ENCODE measurements at places on chromosomes 6 and 20.

- DNase-seq = no peak
Observed at GRCh38 chr6:134394905-134395304, 77.0 kb upstream of the SGK1 start.

DNA sequence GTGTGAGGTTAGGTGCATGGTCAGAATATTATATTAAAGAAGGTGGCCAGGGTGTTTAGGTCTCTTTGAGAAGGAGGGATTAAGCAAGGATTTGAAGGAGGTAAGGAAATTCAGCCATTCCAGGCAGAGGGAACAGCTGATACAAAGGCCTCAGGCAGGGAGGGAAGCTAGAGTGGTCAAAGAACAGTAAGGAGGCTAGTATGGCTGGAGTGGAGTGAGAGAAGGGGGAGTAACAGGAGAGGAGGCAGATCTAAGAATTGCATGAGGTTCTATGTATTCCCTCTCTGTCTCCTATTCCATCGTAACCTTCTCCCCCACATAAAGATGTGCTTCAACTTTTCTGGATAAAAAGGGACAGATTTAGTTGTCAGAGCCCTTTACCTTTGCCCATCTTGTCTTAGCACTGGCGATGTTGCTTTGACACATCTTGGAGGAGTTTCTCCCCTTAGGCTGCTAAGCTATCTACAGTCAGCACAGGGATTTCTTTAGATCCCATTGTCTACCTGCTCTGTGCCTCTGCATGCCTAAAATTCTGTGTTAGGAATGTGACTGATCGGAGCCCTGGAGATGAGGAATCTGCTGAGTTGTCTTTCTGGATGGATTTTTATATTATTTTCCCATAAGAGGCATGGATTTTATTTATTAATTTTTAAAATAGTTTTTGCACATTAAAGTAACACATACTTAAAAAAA lies 59.9 kb downstream of the KLHL31 start:
- DNase-seq = no peak

DNA sequence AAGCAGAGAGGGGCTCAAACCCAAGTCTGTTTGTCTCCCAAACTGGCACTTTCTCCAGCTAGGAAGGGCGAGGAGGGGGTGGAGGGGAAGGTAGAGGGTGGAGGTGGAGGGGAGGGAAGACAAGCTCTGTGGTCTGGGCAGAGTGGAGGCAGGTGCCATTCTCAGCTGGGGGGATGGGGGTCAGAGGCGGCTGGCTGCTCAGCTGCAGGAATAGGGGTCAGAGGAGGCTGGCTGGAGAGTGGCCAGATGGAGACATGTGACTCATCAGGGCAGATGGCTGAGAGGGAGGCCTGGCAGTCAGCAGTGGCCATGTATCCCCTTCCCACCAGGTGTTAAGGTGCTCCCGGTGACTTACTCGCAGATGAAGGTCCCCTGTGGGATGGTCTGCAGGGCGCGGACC lies 3.5 kb upstream of the SLC44A4 start:
- no peak for DNase-seq

GRCh38 chr20:61874421-61875068 lies 191.1 kb downstream of the TAF4 start:
- DNase-seq = peak; percentile 8

DNA sequence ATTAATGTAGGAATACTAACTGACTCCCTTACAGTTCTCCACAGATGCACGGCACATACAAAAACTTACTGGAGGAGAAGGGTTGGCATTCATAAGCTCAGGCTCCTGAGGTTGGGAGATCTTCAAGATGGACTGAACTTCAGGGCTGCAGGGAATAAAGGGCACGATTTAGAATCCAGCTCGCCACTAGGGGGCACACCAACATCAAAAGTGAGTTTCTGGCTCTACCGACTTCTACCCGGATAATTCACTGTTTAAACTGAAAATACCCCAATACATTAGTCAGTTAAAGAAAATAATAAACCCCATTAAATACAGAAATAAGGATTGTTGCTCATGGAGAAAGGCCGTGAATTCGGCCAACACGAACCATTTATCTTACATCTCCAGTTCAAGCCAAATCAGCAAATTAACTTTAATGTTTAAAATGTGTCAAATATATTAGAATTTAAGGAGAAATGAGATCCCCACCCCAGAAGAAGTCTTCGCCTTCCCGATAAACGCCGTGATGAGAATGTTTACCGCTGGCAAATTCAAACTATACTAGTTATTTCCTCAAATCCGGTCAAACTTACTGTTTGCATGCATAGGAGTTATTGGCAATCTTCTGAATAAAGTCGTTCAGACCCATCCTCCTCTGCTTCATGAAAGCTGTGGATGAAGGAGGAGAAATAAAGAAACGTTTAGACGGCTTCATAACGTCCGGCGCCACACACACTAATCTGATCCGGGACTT lies 121.7 kb upstream of the SLC2A12 start:
- peak; percentile 92 for DNase-seq

- DNase-seq = no peak
Observed at GRCh38 chr6:5125152-5126006, 40.2 kb downstream of the PPP1R3G start.

GRCh38 chr6:22601984-22602383 lies 32.6 kb downstream of the HDGFL1 start:
- no peak for DNase-seq

GRCh38 chr6:11341867-11342266 lies 109.4 kb upstream of the NEDD9 start:
- DNase-seq = no peak

GRCh38 chr20:43383026-43383795 lies 74.5 kb upstream of the SRSF6 start:
- no peak for DNase-seq

- DNase-seq = peak; percentile 78
Observed at GRCh38 chr6:45420083-45420908, 42.6 kb upstream of the SUPT3H start.

DNA sequence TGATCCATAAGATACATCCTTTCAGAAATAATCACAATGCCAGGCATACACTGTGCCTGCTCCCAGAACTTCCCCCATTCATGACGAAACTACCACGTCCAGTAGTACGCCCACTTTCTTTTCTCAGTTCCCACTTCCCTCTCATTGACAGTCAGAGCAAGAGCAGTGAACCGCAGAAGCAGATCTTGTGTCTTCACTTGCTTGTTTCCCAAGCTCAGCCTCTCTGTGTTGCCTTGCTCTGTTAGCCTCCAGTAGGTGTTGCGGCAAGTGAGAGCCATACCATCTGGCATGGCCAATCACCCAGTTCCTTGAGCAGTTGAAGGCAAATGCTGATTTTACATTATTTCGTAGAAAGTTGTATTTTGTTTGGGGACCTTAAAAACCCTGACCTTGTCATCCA lies 11.7 kb downstream of the UST start:
- peak; percentile 54 for DNase-seq

DNA sequence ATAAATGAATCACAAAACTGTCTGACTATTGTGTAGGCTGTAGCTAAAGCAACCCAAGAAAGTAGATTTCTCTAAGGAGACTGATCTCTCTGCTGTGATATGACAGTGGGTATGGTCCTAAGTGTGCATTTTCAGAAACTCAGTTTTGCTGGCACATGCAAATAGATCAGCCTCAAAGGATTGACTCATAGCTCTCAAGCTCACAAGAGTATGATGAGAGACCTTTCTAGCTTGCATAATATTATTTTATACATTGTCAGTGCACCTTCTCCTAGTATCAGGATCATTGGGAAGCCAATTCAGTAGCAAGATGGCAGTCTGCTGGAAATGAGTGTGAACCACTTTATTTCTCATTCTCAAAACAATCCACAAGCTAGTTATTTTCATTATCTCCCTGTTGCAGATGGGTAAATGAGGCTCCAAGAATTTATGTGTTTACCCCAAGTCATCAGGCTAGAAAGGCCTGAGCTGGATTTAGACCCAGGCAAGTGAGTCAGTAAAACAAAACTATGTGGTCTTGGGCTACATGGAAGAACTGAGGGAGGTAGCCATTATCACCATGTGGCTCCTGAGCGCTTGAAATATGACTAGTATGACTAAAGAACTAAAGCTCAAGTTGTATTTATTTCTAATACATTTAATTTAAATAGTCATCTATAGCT lies 27.9 kb upstream of the PLCB4 start:
- no peak for DNase-seq

GRCh38 chr6:64955435-64955848 lies 751.6 kb downstream of the EYS start:
- DNase-seq = no peak

DNA sequence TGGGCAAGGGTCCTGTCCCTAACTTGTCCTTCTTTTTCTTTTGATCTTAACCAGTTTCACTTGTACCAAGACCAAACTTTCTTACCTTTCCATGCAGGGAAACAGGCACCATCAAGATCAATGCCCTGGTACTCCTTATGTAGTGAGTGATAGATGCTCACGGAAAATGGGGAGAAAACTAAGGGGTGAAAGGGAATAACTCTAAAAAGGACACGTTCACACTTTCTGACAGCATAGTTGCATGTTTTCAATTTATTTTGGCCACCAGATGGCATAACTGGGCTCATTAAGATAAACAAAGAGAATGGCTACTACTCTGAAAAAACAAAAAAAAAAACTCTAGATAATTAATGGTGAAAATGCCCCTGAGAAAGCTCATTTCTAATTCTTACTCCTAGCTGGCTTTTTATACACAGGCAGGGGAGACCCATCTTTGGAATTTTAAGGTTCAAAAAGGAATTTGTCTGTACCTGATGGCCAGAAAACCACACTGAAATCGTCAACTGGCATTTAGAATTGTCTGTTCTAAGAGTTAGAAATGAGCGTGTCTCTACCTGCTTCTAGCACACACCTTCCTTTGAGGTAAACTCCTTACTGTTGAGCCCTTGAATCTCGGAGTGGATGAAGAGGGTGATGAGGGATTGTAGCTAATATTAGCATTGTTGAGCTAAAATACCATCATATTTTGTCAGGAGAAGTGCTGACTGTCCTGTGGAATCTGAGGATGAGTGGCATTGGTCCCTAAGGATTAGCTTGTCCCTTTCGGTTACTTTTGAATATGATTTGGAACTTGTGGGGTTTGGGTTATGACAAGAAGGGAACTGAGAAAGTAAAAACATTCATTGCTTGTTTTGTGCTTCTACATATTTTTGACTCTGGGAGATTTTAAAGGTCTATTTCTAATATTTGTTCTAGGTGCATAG lies 62.2 kb upstream of the DDR1 start:
- no peak for DNase-seq

GRCh38 chr6:115667478-115668026 lies 393.1 kb downstream of the FRK start:
- DNase-seq = no peak

DNA sequence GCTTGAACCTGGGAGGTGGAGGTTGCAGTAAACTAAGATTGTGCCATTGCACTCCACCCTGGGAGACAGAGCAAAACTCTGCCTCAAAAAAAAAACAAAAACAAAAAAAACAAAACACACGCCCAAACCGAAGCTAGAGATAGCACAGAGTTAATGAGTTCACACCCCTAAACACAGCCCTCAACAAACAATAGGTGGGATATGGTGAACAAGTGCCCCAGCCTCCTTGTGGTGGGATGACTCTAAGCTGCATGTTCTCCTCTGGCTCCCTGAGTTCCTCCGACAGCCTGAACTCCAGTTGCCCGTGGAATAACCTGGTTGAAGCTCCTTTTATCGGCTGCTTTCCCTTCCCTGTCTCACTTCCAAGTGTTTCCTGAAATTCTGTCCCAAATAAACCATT lies 22.1 kb upstream of the DSN1 start:
- no peak for DNase-seq

- peak; percentile 45 for DNase-seq
Observed at GRCh38 chr6:52995913-52996645, 995 bp upstream of the GSTA4 start.

DNA sequence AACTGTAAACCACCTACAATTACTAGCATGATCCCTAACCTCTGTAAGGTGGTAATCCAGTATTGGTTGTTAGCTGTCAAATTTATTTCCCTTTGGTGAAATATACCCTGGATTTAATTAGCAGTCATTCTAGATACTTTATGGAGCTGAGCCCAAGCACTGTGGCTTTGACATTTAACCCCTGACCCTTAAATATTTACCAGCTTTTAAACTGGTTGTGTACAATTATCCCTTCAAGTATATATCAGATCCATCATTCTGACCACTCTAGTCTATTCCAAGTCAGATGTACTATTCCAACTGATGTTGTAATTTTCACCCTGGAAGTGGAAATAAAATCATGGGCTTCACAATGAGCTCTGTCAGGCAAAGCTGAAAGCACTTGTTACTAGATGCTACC lies 229.6 kb downstream of the FOXC1 start:
- DNase-seq = no peak

DNA sequence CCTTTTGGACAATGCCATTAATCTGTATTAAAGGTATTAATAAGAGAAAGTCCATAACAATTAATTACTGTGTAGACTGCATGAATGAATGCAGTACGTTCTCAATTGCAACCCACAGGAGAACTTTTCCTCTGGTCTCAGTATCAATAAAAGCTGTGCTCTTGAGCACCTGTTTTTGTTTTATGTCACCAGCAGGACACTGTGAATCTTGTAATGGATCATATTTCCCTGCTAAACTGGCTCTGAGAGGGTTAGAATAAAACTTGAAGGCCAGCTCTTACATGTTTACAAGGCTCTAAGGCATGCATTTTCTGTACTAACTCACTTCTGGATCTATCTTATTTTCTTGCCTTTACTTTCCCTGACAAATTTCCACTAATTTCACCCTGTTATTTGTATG lies 214.3 kb upstream of the PLN start:
- no peak for DNase-seq

DNA sequence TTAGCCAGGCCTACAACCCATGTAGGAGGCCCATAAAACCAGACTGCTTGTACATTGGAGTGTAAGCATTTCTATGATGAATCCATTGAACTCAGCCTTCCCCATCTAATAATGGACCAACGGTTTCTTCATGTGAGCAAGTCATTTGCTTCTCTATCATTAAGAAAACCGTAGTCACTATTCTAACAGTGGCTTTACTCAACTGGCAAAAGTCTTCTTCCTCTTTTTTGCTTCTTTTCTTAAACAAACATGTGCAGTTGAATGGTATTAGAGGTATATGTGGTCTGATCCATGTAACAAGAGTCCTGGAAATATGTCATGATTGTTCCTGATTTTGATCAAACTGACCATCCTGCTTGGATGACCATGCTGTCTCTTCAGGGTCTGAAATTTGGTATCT lies 132.4 kb upstream of the STXBP5 start:
- no peak for DNase-seq

GRCh38 chr6:142822842-142823241 lies 122.1 kb downstream of the HIVEP2 start:
- peak; percentile 52 for DNase-seq

GRCh38 chr6:69813508-69813907 lies 16.7 kb upstream of the LMBRD1 start:
- DNase-seq = no peak

- no peak for DNase-seq
Observed at GRCh38 chr6:22227824-22228610, 68.8 kb downstream of the PRL start.

GRCh38 chr20:17957505-17958363 lies 10.9 kb downstream of the SNX5 start:
- DNase-seq = no peak

Data from stimulated activated CD4-positive, alpha-beta T cell treated with anti-CD3 and anti-CD28 coated beads, Interleukin-15, amount 100 ng/mL, for 24 hours (primary cell).